ENCODE measurements at places on chromosomes 2 and 18.

- DNase-seq = no peak
Observed at GRCh38 chr18:24954341-24954740, 397.6 kb downstream of the ZNF521 start.

- DNase-seq = no peak
Observed at GRCh38 chr2:117760916-117761315, 53.6 kb upstream of the DDX18 start.

- peak; percentile 18 for DNase-seq
Observed at GRCh38 chr2:26745609-26746327, 18.3 kb upstream of the SLC35F6 start.

GRCh38 chr2:127545796-127546195, 10.3 kb downstream of the MYO7B start:
- DNase-seq = no peak

DNA sequence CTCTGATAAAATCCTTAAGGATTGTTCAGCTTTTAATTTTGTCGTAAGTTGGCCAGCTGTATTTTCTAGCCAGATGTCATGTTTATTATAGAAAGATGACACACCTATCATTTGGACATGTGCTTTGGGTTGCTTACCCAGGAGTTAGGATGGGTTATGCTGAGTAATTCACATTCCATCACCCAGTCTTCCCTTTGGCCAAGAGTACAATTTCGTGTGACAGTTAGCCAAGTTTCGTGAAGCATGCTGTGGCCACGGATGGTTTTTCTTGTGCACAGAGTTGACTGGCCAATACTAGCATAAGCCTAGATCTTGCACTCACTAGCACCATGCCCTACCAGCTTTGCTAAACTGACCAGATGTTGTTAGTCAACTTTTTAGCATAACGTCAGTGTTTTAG, 5.8 kb downstream of the MAPRE3 start:
- DNase-seq = no peak

GRCh38 chr2:128756365-128756717, 437.7 kb upstream of the HS6ST1 start:
- DNase-seq = no peak

GRCh38 chr2:14751581-14751980, 119.1 kb downstream of the LRATD1 start:
- DNase-seq = no peak

GRCh38 chr2:3493615-3494007, 25.7 kb downstream of the ADI1 start:
- DNase-seq = no peak

GRCh38 chr2:101446869-101447268, 28.0 kb downstream of the RFX8 start:
- no peak for DNase-seq

DNA sequence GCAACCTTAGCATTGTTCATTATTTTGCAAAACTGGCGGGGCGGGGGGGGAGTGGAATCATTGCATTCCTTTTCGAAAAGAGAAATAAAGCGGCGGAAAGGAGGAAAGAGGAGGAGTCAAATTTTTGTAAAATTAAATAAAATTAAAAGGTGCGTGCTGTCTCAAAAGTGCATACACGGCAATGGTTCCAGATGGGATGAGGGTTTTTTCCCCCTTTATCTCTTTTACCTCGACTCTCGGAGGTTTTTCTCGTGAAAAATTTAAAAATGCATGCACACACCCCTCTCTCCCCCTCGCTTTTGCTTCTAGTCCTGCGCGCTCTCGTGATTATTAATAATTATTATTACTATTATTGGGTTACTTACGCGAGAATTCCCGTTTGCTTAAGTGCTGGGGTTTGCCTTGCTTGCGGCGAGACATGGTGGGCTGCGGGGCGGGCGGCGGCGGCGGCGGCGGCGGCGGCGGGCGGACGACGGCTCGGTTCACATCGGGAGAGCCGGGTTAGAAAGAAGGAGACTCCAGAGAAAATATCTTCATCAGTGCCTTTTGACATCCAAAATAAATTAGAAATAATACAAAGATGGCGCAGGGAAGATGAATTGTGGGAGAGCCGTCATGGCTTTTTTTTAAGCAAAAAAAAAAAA, 481 bp downstream of the BCL11A start:
- DNase-seq = no peak

GRCh38 chr2:68776124-68776523, 41.5 kb downstream of the ARHGAP25 start:
- no peak for DNase-seq

DNA sequence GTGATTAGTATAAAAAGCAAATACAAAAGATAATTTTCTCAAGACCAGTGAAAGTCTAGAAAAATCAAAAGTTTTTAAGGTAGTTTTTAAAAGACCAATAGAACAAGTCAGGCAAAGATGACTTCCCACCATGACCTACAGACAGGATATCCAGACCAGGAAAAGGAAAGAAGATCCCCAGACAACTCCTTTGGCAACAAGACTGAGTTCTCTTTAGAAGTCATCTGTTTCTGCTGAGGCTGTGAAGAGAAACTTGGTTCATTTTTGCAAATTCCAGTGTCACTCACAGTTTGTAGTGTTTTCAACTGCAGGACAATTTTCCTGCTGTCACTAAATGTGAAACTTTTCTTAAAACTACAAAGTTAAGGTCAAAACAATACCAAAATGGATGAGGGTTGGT, 240.9 kb upstream of the SIX2 start:
- DNase-seq = no peak

- DNase-seq = peak; percentile 89
Observed at GRCh38 chr2:7427293-7428060, 510.3 kb downstream of the RNF144A start.

- DNase-seq = no peak
Observed at GRCh38 chr2:88829607-88830463, 138.4 kb downstream of the RPIA start.

DNA sequence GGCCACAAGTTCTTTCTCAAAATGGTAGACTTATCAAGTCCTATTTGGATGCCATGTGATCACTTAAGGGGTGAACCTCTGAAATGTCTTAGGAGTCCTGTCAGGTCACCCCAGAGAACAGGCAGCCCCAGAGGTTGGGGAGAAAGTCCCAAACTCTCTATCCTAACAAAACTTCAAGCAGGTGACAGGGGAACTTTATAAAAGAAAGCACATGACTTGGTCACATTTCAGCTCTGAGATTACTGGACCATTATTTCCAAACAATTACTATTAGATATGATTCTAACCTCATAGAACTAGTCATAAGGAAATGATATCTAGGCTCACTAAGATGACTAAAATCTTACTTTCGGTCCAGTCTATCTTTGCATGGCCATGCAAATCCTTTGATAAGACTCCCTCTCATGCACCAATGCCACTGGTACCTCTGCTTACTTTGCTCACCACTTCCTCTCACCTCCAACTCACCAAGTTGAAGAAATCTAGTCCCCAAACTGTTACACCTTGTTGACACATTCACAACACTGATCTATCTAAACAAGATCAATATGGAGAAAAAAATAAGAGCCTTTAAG, 107.0 kb downstream of the GALNT14 start:
- no peak for DNase-seq

GRCh38 chr2:113305146-113305545, 26.4 kb upstream of the PAX8 start:
- no peak for DNase-seq

DNA sequence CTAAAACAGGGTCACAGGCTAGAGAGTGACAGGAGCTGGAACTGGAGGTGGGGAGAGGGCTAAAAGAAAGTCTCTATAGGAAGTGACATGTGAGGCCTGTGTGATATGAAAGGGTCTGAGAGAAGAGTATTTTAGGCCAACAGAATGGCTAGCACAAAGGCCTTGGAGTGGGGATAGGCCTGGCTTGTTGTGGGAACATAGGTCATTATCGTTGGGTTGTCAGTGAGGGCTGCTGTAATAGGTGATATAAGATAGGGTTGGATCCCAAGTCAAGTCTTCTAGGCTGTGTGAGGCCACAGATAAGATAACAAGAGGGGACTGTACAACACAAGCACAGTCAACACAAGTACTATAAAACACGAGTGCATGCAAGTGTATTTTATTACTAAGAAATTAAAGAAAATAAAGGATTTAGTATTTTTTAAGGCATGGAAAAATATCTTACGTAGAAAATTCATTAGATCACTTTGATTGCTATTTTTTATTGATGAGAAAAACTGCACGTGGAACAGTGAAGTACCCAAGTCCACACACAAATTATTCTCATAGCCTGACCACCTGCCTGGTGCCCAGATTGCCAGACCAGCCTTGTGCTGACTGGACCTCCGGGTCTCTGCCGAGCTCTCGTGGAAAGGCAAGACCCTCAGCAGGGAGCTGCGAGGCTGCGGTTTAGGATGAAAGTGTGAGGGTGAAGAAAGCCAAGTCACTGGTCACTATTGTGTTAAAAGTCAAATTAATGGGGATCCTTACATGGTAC, 14.1 kb downstream of the LTBP1 start:
- DNase-seq = no peak

- DNase-seq = no peak
Observed at GRCh38 chr2:216418981-216419380, 6.7 kb downstream of the SMARCAL1 start.

DNA sequence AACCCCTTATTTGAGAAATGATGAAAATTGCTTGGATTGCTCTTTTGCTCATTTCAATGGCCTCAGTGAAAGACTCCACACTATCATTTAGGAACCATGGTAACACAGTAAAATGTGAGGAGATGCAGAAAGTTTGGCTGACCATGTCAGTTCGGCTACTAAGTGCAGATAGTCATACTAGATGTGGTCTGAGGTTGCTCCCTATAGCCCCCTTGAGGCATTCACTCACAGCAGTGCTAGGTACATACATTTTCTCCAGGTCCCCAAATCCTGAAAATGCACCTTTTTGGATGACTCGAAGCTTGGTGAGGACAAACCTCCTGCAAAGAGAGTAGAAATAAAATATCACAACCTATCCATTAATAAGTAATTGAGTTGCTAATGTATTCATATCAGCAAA, 86.3 kb downstream of the FSHR start:
- no peak for DNase-seq

- no peak for DNase-seq
Observed at GRCh38 chr2:126303113-126303512, 352.8 kb upstream of the GYPC start.

GRCh38 chr2:17416884-17417391, 101.3 kb downstream of the RAD51AP2 start:
- no peak for DNase-seq

- no peak for DNase-seq
Observed at GRCh38 chr2:240447934-240448333, 12.5 kb downstream of the GPC1 start.

DNA sequence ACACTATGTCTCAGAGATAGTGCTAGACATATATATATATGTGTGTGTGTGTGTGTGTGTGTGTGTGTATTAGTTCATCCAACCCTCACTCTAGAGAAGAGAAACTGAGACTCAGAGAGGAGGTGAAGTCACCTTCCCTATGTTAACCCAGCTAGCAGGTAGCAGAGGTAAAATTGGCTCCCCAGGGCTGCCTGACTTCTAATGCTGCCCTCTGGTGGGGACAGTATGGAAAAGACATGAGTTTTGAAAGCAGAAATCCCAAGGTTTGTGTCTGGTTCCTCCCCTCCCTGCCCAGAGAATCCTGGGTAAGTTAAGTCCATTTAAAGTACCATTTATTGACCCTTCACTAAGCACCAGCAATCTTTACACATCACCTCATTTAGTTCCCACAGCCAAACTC, 137.7 kb downstream of the THNSL2 start:
- no peak for DNase-seq

DNA sequence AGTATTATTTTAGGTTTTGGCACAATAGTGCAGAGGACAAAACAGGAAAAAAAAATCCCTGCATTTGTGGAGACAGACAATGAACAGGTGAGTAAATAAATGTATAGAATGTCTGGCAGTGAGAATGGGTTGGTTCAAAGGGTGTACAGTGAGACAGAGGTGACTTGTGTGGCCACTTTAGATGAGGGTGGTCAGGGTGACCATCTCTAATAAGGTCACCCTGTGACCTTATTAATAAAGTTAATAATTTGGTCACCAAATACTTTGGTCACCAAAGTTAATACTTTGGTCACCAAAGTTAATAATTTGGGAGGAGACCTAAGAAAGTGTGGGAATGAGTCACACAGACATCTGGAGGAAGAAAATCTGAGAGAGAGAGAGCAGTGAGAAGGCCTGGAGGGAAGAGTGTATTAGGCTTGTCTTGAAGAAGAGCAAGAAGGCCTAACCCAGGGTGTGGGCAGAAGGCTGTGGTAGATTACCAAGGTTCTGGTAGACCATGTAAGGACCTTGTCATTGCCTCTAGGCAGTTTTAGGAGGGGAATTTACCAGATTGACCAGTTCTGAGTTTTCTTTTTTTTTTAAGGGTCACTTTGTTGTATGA, 1368.4 kb upstream of the CELF4 start:
- no peak for DNase-seq

- no peak for DNase-seq
Observed at GRCh38 chr2:153584244-153584643, 105.7 kb upstream of the RPRM start.

DNA sequence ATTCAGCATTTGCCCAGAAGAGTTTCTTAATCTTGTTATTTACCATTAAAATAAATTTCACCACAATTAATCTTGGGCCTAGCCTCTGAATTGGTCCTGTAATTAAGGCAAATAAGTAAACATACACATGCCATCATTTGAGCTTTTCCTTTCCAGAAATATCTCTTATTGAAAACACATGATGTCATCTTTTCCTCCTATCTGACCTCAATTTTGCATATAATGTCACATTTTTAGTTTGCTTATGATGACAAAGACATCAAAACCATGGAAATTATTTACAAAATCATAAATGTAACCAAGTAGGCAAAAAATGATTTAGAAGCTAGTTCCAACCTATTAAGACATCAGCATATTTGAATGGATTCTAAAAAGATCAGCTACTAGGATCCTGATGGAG, 915.5 kb downstream of the ERBB4 start:
- DNase-seq = no peak

DNA sequence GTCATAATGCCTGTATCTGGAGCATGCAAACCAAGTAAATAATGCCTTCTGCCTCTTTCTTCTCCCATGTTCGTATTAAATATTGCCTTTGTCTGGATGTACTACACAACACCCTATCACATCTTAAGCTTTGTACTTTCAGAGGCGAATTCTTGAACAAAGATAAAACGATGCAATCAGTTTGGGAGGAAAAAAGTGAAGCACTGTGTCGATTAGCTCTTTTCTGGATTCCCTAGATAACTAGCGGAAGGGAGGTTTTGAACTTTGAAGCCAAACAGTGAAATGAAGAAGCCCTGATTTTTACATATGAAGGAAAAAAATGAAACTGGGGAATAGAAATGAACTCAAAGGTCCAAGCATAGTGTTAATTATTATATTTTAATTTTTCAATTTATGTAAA, 44.7 kb downstream of the CAVIN2 start:
- no peak for DNase-seq

GRCh38 chr2:23659773-23660172, 267.1 kb downstream of the ATAD2B start:
- no peak for DNase-seq

- no peak for DNase-seq
Observed at GRCh38 chr2:152542995-152543481, 174.2 kb downstream of the PRPF40A start.

Measured in NCI-H187 treated with DMSO at 0.1 percent for 48 hours (cell line).